ENCODE measurements at places on chromosomes 16 and 17.
A peak's percentile ranks its signal among the peaks of the same experiment; 100 is the strongest.

GRCh38 chr16:102060-102855 lies 24.2 kb downstream of the MPG start:
- DNase-seq: no peak

DNA sequence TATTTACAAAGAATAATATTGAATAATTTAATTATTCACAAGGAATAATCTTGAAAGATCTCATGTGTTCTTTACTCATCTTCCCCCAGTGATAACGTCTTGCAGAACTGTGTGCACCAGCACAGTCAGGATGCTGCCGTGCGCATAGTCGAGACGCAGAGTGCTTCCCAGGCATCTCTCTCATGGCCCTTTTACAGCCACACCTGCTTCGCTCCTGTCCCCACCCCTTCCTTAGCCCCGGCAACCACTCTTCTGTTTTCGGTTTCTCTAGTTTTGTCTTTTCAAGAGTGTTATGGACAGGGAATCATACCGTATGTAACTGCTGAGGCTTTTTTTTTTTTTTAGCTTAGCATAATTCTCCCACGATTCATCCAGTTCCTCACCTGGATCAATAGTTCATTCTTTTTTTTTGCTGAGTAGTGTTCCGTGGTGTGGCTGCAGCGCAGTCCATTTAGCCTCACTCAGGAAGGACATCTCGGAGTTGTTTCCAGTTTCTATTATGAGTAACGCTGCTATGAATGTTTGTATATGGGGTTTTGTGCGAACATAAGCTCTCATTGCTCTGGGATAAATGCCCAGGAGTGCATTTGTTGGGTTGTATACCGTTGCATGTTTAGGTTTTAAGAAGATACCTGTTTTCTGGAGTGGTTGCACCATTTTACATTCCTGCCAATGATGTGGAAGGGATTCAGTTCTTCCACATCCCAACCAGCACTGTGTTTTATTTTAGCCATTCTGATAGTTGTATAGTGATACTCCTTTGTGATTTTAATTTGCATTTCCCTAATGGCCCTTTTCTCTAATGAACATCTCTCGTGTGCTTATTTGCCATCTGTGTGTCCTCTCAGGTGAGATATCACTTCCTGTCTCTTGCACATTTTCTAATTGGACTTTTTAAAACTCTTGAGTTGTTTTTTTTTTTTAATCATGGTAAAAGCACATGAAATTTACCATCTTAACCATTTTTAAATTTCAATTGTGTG lies 47.6 kb downstream of the SEC14L1 start:
- no peak for DNase-seq

GRCh38 chr16:13351181-13351580 lies 449.8 kb downstream of the SHISA9 start:
- no peak for DNase-seq

GRCh38 chr17:68595986-68596385 lies 5.2 kb downstream of the FAM20A start:
- DNase-seq: no peak

GRCh38 chr16:9090101-9090959 lies 1.1 kb upstream of the HAPSTR1 start:
- DNase-seq: peak; percentile 35

DNA sequence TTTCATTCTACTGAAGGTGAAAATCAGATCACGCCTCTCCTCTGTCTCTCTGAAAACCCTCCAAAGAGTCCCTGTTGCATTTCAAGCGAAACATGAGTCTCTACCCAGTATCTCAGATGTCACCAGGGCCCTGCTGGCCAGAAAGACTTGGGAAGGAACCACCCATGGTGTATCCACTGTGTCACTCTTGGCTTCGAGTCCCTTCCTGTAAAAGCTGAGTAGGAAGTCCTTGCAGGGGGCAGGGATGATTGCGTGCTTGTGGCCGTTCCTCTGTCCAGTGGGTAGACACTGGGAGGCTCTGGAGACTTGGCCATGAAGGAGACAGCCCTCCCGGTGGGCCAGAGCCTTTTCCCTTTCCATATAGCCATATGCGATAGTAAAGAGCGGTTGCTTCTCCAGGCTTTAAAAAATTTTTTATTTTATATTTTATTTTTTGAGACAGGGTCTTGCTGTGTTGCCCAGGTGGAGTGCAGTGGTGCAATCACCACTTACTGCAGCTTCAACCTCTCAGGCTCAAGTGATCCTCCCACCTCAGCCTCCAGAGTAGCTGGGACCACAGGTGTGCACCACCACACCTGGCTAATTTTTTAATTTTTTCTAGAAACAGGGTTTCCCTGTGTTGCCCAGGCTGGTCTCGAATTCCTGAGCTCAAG lies 19.0 kb upstream of the RMI2 start:
- no peak for DNase-seq

DNA sequence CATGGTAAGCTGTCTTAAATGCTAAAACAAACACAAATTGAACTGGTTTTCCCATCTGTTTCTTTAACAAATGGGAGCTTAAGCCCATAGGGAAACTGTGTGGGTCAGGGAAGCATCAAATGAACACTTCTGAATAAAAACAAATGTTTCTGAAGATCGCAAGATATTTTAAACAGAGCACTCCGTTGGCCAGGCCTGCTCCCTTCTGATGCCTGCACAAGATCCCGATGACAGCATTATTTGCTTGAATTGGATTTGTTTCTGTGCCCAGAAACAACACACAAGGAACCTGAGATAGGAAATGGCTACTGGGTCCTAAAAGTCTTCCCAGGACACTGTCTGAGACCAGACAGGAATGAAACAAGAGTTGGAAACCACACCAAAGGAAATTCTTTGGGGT lies 425.8 kb upstream of the ZFHX3 start:
- DNase-seq: no peak

DNA sequence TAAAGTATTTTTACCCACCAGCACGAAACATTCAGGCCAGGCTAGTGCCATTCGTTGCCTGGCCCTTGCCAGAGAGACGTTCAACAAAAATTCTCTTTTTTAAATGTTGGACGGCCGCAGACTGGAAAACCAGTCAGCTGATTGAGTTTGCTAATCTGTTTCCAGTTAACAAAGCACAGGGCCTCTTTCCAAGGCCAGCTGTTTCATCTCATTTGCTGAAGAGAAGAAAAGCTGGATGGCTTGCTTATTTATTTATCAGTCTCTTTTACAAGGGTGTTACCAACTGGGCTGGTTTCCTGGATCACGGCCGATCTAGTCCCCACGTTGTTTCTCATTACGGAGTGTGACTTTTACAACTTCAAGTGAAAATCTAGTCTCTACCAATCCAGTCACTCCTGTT lies 418.7 kb upstream of the DYNLRB2 start:
- no peak for DNase-seq

DNA sequence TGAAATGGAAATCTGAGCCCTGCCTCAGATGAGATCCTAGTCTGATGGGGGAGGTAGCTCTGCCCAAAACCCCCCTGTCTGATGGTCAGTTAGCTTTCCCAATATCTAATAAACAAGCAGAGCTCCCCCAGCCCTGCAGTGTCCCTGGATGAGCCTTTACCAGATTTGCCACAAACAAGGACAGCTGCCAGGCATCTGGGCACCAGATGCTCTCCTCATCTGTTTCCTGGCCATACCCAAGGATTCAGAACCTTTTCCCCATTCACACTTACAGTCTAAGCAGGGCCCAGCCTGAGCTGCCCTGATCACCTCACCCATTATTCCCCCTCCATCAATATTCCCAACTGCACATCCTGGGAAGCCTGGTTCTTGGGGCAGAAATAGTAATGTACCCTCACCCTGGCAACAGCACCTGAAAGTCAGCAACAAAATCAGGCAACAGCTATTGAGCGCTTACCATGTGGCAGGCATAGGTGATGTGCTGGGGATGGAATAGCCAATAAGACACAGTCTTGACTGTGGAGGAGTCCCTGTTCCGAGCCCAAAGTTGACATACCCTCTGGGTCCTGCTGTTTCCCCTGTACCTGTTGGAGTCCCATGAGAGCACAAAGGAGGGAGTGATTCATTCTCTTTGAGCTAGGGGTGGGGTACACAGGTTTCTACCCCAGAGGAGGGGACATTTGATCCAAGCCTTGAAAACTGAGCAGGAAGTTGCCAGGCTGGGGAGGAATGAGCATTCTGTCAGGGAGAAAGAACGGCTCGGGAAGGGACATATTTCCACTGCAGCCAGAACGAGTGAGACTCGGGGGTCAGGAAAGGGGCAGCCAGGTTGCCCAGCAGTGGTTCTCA lies 147.4 kb downstream of the TMEM132E start:
- no peak for DNase-seq

DNA sequence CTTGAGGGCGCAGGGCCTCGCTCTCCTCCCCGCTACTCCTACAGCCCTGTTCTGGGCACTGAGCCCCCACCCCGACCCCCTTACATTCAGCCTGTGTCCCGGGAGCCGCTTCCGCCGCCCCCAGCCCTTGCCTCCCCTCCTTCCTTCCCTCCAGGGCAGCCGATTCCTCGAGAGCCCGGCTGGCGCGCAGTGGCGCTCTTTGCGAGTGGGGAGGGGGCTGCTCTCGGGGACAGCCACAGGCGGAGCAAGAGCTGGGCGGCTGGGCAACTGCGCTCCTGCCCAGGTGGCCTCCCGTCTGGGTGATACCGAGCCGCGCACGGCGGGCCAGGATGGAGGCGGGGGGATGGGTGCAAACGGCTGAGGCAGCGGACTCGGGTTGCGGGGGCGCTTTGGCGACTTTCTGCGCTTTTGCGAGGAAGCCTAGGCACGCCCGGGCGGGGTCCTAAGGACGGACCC lies 1.2 kb downstream of the MMP15 start:
- DNase-seq: no peak

DNA sequence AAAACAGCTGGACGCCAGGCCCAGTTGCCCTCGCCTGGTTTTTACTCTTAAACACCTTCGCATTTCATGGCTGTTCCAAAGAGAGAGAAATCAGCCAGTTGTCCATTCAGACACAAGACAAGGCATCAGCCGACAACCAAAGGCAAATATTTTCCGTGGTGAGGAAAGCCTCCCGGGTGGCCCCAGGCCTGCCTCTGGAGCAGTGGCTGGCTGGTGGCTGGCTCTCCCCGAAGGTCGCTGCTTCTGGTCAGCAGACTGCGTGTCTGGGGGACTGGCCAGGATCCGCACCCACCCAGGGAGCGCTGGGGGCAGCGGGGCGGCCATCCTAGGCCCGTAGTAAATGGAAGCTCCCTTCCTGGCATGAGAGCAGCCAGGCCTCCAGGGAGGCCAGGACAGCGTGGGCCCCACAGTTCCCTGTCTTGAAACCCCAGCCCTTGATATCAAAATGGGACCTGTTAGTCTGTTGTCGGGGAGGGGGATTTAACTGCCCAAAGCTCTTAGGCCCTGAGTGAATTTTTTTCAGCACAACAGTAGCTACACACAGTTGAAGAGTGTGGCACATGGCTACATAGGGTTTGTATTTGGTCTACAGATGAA lies 57.7 kb downstream of the SREBF1 start:
- DNase-seq: no peak

DNA sequence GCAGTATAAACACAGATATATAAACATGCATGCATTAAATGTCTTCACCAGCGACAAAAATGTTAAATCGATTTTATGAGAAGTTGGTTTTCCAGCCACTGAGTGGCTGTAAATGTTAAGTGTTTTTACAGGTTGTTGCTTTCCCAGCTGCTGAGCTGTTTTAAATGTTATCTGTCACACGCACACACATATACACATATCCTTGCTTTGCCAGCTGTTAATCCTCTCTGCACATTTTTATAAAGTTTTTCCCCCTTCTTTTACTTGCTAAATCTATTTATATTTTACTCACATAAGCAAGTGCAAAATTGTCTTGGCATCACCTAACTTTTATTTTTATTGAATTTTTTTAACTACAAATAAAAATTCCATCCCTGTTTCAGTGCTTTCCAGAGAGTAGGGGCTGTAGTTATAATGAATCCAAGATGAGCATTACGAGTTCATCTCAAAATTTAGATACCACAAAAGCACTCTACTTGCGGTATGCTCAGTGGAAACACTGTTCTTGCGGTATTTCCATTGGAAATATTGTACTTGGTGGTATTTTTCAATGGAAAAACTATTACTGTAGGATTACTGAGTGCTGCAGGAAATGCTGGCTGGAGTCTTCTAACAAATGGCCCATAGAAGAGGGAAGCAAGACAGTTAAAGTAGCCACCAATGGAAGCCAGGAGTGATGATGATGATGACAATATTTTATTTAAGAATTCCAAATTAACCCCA lies 124.9 kb upstream of the KCNJ16 start:
- no peak for DNase-seq

GRCh38 chr17:71713846-71714245 lies 407.0 kb upstream of the SOX9 start:
- DNase-seq: no peak

GRCh38 chr17:77959926-77960521 lies 1.5 kb downstream of the TNRC6C start:
- peak; percentile 16 for DNase-seq

DNA sequence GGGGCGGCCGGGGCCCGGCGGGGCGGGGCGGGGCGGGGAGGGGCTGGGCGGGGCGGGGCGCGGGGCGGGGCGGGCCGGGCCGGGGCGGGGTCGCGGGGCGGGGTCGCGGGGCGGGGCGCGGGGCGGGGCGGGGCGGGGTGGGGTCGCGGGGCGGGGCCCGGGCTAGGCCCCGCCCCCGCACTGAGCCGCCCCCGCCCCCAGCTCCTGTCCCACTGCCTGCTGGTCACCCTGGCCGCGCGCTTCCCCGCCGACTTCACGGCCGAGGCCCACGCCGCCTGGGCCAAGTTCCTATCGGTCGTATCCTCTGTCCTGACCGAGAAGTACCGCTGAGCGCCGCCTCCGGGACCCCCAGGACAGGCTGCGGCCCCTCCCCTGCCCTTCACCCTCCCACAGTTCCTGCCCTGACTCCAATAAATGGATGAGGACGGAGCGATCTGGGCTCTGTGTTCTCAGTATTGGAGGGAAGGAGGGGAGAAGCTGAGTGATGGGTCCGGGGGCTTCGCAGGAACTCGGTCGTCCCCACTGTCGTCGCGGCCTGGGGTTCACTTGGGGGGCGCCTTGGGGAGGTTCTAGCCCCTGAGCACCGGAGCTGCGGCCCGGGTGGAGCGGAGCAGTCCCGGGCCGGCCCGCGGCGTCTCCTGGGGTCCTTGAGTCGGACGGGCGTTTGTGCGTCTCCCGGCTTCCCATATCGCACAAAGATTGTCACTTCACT lies 795 bp upstream of the HBM start:
- DNase-seq: no peak

- DNase-seq: no peak
Measured at GRCh38 chr16:57377080-57377841, 5.0 kb downstream of the CX3CL1 start.

DNA sequence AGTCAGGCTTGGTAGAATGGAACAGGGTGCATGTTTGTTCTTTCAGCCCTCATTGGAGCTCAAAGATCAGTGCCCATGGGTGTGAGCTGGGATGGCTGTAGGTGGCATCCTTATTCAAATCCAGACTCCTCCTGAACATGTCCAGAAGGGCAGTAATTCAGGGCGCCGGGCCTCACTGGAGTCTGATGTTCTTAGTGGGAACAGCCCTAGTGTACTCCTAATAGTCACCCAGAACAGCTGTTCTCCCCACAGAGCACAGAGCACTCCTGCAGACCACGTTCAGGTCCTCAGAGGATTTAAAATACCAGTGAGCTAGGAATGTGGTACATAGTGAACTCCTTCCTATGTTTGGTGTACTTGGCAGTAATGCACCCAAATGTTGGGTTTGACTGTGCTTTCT lies 96.2 kb downstream of the BANP start:
- no peak for DNase-seq

- DNase-seq: no peak
Measured at GRCh38 chr17:69757688-69758430, 317.2 kb upstream of the KCNJ16 start.

- DNase-seq: no peak
Measured at GRCh38 chr16:54107583-54108202, 178.9 kb downstream of the IRX3 start.

GRCh38 chr17:49552070-49552751 lies 23.5 kb upstream of the NXPH3 start:
- DNase-seq: no peak

Data from stimulated activated naive CD4-positive, alpha-beta T cell treated with Interleukin-2 at 50 U/mL for 16 hours (primary cell).